ENCODE measurements at places on chromosomes 6 and 20.

GRCh38 chr6:43904311-43905123 is 134.5 kb downstream of the VEGFA start:
- no peak for DNase-seq

DNA sequence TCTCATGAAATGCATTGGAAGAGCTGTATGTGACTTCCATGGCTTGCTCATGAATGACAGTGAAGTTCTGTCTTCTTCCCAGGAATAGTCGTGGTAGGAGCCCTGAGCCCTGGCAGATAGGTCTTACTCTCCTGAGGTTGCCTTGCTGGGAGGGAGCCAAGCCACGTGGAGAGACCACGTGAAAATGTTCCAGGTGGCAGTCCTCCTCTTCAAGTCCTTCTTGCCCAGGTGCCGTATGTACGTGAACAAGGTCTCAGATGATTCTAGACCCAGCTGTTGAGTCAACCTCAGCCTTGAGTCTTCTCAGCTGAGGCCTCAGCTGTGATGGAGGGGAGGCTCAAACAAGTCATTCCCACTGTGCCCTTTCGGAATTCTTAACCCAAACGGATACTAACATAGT is 192.4 kb upstream of the PRDM1 start:
- DNase-seq, result no peak

GRCh38 chr6:48670546-48670945 is 559.5 kb upstream of the PTCHD4 start:
- DNase-seq, result no peak

GRCh38 chr6:154852687-154853086 is 119.5 kb downstream of the SCAF8 start:
- no peak for DNase-seq

GRCh38 chr6:18035330-18035854 is 48.0 kb upstream of the KIF13A start:
- DNase-seq, result no peak
